ENCODE measurements at places on chromosomes 2 and 18.

DNA sequence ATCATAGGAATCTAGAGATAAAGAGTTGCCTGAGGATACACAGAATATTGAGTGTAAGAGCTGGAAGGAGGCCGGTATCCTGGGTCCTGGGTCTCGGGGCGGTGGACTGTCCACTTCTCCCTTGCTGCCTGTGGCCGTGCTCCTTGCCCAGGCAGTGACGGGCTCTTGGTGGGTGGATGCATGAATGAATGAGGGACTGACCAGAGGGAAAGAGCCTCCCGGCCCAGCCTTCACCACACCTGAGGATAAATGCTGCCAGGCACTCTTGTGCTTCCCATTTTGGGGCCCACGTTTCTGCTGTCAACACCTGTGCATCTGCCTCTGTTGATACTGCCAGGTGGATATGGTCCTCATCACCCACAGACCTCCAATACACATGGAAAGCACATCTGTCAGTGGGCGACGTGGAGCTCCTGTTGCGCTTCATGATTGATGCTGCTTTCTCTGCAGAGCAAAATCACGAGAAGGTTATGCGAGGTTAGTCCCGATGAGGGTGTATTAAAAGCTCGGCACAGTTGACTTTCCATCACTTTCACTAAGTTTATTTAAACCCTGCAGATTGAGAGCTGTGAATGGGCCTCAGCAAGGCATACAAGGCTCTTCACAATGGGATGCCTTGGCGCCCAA lies 211.4 kb downstream of the LDLRAD4 start:
- no peak for DNase-seq

DNA sequence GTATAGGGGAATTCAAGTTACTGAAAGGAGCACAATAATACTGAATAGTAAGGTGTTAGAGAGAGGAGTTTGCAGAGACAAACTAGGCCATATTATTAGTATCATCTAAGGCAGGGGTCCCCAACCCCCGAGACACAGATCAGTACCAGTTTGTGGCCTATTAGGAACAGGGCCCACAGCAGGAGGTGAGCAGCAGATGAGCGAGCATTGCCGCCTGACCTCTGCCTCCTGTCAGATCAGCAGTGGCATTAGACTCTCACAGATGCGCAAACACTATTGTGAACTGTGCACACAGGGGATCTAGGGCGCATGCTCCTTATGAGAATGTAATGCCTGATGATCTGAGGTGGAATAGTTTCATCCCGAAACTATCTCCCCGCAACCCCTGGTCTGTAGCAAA lies 41.8 kb upstream of the TMEM200C start:
- DNase-seq: no peak

DNA sequence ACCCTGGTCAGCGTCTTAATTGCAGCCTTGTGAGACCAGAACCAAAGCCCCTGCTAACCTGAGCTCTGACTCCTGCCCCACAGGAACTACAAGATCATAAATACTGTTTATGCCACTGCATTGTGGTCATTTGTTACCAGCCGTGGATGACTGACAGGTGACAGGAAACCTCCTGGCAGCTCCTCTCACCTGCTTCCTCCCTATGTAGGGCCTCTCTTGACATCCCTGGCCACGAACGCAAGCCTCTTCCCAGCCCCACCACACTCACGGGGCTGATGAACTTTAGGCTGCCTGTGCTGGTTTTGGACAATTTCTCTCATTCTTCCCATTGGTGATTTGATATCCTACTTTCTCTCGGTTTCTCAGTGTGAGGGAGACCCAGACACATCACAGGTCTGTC lies 357.2 kb upstream of the MYT1L start:
- DNase-seq: no peak

- no peak for DNase-seq
Measured at GRCh38 chr2:130251535-130251872, 53.3 kb upstream of the TUBA3E start.

DNA sequence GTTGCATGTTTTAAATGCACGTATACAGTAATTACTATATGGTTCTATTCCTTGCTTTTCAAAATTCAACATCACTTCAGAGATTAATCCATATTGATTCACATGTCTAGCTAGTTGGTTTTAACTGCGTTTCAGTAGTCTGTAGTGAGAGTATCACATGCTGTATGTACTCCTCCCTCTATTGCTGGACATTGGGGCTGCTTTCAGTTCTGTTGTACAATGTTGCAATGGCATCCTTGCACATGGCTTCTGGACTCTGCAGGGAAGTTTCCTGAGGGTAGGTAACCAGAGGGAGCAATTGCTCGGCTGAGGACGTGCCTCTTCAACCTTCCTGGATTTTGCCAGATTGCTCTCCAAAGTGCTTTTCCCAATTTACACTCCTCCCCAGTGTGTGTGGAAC lies 10.7 kb upstream of the HPCAL1 start:
- DNase-seq: no peak

DNA sequence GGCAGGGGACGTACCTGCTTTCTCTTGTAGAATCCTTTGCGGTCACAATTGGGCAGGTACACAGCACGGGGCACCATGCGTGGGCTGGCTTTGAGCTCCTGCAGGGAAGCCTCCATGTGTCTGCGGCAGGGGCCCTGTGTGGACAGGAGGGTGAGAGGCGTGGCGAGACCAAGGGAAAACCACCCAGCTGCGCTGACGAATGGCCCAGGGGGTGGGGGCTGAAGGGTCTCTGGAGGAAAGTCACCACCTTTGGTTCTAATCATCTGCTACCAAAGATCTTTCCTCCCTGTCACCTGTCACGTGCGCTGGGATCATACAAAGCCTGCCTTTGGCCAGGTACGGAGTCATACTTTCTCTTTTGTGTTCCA lies 17.3 kb downstream of the IGFBP5 start:
- DNase-seq: no peak

DNA sequence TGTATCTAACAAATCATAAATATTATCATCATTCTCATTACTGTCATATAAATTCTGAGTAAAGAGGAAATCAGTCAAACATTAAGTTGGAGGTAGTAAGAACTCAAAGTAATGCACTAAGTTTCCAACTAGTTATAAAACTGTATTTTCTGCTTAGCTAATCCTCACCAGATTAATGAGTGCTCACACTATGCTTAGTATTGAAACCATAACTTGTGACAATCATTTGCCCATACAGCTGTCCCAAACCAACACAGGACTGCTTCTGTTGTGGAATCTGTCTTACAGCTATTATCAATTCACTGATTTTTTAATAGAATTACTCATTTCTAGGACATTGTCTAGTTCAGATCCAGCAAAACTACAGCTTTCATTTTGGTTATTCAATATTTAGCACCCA lies 41.5 kb upstream of the TANK start:
- no peak for DNase-seq

DNA sequence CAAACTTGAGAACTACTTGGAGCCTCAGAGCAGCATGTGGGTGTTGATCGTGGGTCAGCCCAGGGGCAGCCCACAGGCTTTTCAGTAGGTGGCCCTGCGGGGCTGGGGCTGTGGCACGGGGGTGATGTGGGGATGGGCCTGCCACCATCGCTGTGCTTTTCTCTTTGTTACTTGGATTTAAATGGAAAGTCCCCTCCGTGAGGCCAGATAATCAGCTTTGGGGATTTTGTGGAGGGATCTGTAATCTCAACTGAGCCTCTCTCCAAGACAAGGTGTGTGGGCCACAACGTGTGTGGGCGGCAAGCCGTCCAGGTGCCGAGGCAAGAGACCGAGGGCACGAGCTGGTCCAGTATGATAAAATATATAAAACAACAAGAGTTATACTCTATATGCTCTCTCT lies 16.7 kb downstream of the COLEC11 start:
- no peak for DNase-seq

- peak; percentile 55 for DNase-seq
Measured at GRCh38 chr2:231648579-231649174, 56.0 kb downstream of the TEX44 start.

DNA sequence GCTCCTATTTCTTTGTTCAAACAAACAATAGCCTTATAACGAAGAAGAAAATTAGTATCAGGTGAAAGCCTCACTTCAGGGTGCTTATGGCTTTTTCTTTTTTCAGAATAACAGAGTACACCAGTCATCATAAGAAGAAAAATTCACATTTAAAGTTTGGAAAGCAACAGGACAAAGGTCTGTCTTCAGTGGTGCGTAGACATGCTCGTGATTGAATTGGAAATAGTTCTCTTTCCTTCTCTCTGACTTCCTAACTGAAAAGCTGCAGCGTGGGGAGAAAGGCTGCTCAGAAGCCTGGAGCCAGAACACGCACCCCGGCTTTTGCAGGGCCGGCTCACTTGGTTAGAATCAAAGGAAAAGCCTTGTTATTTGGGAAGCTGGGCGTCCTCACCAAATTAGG lies 127.6 kb upstream of the ZNF516 start:
- DNase-seq: no peak

- no peak for DNase-seq
Measured at GRCh38 chr2:176202491-176202890, 14.0 kb downstream of the HOXD1 start.

DNA sequence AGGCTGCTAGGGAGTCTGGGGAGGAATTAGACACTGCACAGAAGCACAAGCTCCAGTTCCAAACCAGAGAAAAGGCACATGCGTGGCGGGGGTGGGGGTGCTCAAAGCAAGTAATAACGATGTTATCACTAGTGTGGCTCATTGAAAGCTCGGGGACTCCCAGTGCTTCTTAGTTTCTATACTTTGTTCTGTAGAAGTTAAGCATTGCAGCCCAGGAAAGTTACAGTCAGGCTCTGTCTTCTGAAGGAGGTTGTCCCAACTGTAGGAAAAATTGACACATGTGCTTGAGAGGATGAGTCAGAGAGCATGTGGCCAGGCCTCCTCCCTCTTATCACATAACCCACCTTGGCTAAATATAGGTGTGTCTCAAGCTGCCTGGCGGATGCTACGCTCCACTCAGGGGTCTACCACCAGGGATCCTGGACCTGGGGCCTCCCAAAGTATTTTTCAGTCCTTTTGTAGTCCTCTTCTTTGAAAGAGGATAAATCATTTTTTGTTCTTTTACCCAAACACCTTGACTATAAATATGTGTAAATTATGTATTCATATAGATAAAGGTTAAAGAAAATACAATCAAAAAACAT lies 3.8 kb downstream of the GALNT5 start:
- peak; percentile 70 for DNase-seq

- no peak for DNase-seq
Measured at GRCh38 chr2:231190531-231191197, 7.8 kb upstream of the ARMC9 start.

- peak; percentile 20 for DNase-seq
Measured at GRCh38 chr2:236215196-236215595, 47.0 kb upstream of the GBX2 start.

GRCh38 chr2:157061799-157062198 lies 195.7 kb upstream of the GALNT5 start:
- DNase-seq: no peak

DNA sequence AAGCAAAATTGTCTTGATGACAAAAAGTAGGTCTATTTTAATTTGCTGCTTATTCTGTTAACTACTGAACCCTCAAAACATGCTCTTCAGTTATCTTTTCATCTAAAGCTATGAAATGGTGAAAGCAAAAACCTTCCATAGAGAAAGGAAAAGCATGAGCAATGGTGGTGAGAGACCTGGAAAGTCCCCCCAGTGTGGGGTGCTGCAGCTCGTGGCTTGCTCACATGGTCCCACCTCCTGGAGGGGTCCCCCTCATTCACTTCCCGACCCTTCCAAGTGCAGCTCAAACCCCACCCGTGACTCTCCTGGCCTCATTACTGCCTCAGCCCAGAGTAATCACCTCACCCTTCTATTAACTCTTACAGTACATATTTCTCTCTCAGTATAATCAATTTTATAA lies 301.8 kb upstream of the HNRNPA3 start:
- no peak for DNase-seq

GRCh38 chr2:109417701-109418335 lies 195.9 kb downstream of the SEPTIN10 start:
- DNase-seq: no peak

Data from RWPE1 (cell line).